Common myeloid progenitor, CD34-positive (primary cell): ENCODE measurements at places on chromosomes 3 and 15.

DNA sequence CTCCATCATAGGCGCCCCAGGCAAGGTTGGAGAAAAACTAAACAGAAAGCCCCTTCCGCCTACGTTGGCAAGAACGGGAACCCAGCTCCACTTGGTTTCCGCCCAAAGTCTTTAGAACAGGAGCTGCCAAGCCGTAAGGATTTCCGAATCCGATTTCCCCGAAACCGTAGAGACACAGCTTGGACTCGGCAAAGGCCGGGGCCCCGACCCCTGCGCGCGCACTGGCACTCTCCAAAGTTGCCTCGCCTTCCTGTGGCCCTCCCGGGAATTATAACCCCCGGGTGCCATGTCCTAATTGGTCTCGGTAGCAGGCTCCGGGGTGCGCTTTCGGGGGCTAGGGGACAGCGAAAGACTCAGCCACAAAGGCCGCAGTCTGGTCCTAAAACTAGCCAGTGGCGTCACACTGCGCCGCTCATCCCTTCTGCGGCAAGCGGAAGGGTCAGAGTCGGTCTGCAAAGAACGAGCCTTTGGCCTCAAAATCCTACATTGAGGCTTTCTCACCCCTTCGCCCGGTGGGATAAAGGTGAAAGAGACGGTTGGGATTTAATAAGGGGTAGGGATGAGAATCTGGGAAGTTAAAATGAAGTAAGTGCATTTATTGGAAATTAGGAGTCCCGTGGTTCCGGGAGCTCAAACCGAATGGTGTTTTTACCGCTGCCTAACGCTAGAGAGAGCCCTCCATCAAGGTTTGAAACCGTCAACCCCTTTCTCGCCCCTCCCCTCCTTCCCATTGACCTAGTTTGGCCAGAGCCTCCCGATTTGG is 6.8 kb downstream of the BCL6 start:
- DNase-seq: peak; percentile 73

DNA sequence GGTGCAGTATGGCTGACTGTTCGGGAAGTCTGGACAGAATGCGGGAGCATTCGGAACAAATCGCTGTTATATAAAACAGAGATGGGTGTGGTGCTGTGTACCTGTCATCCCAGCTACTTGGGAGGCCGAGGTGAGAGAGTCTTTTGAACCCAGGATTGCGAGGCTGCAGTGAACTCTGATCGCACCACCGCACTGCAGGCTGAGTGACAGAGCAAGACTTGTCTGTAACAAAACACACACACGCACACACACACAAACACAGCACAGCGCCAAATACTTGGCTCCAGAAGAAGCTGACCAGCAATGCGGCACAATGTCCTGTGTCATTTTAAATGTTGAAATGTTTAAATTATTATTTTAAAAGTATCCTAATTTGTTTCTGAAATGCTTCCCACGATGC is 12.6 kb downstream of the RFTN1 start:
- no peak for DNase-seq

GRCh38 chr3:145936971-145937370 is 224.0 kb downstream of the PLOD2 start:
- DNase-seq: no peak

- peak; percentile 17 for DNase-seq
Measured at GRCh38 chr3:16249336-16249735, 15.4 kb downstream of the DPH3 start.

DNA sequence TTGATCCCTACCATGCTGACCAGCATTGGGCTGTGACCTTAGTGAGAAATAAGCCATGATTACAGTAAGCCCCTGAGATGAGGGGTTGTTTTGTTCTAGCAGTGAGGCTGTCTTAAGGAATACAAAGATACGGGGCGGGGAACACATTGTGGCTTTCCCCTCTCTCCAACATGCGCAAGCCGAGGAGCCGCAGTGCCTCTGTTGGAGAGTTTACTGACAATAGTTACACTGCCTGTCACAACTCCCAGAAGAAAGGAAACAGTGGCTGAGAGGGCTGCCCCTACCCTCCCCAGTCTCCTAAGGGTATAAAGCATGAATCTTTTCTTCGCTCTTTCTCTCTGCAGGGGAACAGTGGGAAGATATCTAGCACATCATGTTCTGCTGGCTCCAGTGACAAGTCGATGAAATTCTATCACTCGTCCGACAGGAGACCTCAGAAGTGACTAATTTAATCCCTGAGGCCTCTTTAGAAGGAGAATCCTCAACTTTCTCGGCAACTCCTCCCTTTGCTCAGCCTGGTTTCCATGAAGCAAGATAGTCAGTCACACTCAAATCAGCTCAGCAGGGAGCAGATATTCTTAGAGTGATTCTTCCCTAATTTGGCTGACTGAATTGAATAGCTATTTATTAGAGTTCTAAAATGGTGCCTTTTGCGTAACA is 409.0 kb upstream of the PROK2 start:
- DNase-seq: no peak

GRCh38 chr3:54619531-54619930 is 308.3 kb downstream of the LRTM1 start:
- DNase-seq: no peak

- DNase-seq: no peak
Measured at GRCh38 chr3:113142476-113142875, 68.9 kb upstream of the BOC start.

GRCh38 chr3:45987368-45988291 is 8.0 kb downstream of the FYCO1 start:
- DNase-seq: no peak

DNA sequence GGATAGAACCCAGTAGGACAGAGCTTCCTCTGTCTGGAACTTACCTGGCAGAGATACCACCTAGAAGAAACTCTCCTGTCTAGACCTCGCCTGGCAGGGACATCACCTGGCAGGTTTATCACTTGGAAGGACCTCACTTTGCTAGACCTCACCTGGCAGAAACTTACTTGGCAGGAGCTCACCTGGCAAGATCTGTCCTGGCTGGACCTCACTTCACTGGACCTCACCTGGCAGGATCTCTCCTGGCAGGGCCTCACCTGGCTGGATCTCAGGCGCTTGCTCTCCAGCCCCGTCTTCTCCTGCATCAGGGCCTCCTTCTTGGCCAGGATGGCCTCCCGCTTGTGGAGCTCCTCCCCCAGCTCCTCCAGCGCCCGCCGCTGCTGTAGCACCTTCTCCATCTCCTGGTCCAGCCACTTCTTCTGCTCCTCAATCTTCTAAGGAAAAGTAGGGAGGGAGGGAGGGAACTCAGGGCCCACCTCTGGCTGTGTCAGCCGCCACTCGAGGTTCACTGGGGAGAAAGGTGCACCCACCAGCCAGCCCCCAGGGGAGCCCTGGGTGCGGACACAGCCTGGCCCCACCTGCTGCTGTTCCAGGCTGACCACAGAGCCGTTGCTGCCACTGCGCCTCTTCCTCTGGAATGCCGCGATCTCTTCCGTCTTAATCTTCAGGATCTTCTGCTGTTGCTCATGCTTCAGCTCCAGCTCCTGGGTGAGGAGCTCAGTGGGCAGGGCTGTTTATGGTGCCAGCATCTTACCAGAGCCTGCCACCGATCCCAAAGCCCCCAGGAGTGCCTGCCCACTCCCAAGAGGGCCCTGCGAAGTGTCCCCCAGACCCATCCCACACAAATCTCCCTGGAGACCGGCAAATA is 22.5 kb downstream of the KIF7 start:
- DNase-seq: no peak
